Hematopoietic multipotent progenitor cell (in vitro differentiated cells): ENCODE measurements at places on chromosomes 4 and X.

DNA sequence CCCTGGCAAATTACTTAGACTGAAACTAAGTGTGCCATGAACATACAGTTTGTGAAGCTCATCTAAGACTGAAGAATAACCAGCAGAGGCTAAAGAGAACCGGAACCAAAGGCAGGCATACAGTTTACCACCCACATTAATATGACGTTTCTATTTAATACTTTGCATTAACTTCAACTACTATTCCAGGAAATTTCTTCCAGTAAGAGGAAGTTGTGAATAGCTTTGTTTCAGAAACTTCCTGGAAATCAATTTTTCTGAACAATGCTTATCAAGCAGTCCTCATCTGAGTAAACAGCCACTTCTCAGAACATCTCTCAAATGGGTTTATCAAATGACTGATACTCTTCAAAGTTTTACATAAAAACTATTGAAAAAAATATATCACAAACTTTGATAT, 252.7 kb downstream of the OPHN1 start:
- DNase-seq: no peak

DNA sequence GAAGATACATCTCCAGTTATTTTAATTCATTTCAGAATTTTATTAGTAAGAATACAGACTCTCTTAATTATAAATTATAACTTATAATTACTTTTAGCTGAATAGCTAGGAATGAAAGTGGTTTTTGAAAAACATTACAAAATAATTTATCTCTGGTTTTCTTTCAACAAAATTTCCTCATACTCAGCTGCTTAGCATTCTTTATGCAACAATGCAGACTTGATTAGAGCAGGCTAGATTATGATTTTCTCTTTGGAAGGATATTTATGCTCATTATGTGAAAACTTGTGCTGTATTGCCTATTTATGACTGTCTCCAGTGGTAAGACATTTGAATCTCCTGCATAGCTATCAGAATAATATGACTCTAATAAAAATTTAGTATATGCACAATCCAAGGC, 2023.7 kb downstream of the C4orf33 start:
- DNase-seq: no peak

DNA sequence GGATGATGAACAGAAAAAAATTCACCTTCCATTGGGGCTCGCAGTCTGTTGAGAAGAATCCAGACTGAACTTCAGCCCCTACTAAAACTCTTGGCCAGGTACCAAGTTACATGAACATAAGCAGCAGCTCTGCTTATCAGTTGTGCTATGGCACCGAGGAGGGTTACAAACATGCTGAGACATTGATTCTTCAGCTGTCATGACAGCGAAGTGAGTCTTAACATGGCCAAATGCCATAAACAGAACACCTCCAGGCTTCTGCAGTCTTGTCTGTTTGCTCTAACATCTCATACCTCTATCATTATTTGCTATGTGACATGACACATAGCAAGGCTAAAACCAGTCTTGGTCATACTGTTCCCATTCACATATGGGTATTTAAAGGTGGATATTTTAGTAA, 521.5 kb downstream of the GRID2 start:
- no peak for DNase-seq

- no peak for DNase-seq
Observed at GRCh38 chrX:119853444-119853843, 681 bp upstream of the UPF3B start.

- DNase-seq: no peak
Observed at GRCh38 chr4:39367166-39367565, 1.0 kb upstream of the RFC1 start.

DNA sequence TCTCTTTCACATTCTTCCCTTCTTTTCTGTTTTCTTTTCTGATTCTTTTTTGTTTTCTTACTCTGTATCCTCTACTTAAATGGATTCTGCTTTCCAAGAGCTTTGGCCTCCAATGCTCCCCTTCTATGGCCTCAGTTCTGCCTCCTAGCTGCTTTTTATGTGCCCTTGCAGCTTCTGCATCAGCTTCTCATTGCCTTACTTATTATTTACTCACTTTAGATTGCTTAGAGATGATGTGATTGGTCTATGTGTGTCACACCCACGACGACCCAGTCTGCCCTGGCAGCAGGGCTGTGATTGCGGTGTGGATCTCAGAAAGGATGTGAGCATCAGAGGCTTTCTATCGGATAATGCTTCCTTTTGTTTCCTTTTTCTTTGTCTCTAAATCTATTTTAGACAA, 71.8 kb upstream of the SMARCA5 start:
- no peak for DNase-seq

GRCh38 chr4:42412251-42412650, 15.0 kb downstream of the SHISA3 start:
- DNase-seq: no peak

DNA sequence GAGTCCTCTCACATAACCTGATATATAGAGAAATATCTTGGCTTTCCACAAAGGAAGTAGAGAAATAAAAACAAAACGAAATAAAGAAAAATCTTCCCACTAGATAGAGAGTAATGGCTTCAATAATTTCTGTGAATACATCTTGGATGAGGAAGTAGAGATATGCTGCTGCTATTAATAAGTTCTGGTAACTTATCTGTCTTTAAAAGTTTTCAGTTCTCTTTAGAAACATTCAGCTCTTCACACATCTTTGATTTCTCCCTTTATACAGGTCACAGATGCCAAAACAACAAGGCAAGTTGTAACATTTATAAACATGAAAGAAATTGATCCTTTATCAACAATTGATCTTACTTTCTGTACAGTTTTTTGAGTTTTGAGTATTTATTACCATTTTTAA, 615.8 kb downstream of the TRAM1L1 start:
- DNase-seq: no peak

GRCh38 chr4:186700746-186701145, 22.9 kb downstream of the FAT1 start:
- no peak for DNase-seq

- peak; percentile 35 for DNase-seq
Observed at GRCh38 chr4:8269535-8270417, at the start of gene HTRA3. Gene HTRA3, plus strand, starts transcription at chr4:8269754. Its CDS starts 215 bp downstream, at chr4:8269969.

DNA sequence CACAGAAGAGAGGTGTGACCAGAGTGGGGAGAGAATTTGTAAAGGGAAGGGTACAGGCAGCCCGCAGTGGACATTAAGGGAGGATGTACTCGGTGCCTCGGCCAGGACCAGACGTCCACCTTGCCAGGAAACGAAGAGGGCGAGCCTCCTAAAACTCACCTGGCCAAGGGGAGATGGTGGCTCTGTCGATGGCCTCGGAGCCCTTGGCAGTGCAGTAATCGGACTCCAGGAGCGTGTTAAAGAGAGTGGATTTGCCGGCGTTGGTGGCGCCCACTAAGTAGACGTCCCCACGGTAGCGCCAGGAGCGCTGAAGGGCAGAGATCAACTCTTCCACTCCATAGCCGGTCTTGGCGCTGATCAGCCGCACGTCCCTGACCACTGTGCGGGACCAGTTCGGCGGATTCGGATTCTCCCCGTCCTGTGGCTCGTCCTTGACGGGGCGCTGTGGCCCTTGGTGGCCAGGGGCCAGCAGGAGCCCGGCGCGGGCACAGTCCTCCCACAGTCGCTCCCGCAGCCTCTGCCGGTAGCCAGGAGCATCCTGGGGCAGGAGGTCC, 1.0 kb downstream of the NOA1 start:
- no peak for DNase-seq

DNA sequence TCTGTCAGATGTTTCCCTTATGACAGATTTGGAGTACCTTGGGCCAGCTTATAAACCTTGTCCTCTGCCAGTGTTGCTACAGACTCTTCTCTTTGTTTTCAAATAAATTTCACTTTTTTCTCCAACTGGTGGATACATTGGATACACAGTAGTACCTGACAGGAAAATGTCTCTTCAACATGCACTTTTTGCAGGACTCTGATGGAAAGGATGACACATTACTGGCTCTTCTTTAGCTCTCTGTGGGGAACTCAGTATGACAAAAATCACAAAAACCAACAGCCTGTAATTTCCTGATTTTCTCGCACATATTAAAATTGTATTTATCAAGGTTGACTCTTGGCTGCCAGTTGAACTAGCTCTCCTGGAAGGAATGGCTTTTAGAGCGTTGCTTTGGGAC, 61.3 kb upstream of the GIMD1 start:
- DNase-seq: no peak

DNA sequence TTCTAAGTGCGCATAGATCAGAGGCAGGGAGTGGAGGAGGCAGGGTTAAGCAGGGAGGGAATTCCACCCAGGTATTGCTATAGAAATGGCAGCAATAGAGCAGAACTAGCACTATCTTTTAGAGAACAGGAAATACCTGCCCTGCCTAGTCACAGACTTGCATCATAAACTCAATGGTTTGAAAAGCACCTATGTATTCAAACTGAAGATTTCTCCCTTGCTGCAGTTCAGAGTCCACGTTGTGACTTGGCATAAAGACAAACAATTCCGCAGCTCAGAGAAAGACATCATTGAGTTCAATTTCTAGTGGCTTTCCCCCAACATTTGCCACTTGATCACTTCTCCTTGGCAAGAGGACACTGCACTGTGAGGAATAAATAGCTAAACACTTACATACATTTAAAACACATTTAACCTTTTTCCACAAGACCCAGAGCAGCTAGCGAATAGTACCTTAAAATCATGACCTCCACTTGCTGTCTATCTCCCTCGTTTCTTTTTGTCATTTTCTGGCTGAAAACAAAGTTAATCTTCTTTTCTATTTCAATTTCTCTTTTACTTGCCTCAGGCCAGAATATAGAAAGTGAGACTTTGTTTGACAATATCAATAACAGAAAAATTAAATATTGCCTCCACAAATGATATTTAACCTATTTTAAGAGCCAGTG, 42.4 kb downstream of the SLC7A11 start:
- no peak for DNase-seq

- DNase-seq: no peak
Observed at GRCh38 chr4:79467246-79467932, 59.4 kb upstream of the GK2 start.

GRCh38 chr4:2357821-2358745, 60.4 kb downstream of the ZFYVE28 start:
- DNase-seq: no peak

GRCh38 chrX:108199041-108199440, 107.5 kb downstream of the ATG4A start:
- DNase-seq: no peak

- no peak for DNase-seq
Observed at GRCh38 chrX:10554612-10555270, 65.6 kb downstream of the MID1 start.

GRCh38 chr4:80161413-80162058, 35.8 kb upstream of the PRDM8 start:
- no peak for DNase-seq

DNA sequence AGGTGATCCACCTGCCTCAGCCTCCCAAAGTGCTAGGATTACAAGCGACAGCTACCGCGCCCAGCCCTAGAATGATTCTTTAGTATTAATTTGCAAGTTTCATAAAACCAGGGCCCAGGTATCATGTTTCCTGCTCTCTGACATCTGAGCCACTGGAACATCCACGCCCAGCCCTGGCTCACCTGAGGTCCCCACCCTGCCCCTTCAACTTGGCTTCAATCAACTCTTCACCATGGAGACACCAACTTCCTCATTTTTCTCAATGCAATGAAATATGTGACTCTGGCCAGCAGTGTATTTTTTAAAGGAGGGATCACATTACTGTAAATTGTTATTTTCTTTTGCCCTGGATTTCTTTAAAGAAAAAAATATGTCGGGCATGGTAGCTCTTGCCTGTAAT, 3.9 kb downstream of the PRSS12 start:
- DNase-seq: peak; percentile 9

GRCh38 chr4:38385093-38386004, 278.6 kb upstream of the KLF3 start:
- peak; percentile 27 for DNase-seq

DNA sequence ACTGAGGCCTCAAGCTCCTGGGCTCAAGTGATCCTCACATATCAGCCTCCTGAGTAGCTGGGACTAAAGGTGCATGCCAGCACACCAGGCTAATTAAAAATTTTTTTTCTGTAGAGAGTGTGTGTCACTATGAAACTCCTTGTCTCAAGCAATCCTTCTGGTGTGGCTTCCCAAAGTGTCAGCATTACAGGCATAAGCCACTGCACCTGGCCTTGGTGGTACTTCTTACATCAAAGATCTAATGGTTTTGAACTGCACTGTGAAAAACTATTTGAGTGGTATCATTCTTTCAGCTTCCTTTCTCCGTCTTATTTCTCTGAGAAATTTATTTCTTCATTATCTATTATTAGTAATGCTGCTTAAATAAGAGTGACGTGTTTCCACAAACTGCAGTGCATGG, 98.5 kb downstream of the UNC5C start:
- DNase-seq: no peak

GRCh38 chr4:57168982-57169381, 58.8 kb upstream of the IGFBP7 start:
- no peak for DNase-seq

- DNase-seq: no peak
Observed at GRCh38 chr4:111475001-111475400, 670.3 kb upstream of the FAM241A start.

GRCh38 chrX:35040871-35041270, 98.3 kb downstream of the FAM47B start:
- no peak for DNase-seq

DNA sequence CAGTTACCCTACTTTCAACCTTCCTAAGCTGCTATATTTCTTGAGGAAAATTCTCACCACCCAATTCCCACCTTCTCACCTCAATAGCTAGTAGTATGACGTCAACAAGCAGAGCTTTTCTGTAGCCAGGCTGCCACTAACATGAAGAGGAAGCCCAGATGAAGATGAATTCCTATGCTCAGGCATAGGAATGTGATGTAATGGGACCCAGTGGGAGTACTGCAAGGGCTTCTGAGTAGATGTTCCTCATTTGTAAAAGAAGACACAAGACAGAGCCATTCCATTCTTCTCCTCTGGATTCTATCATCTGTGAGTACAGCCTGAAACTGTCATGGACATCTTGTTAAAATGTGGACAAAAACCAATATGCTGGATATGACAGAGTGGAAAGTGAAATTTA, 81.6 kb upstream of the KLF3 start:
- no peak for DNase-seq

DNA sequence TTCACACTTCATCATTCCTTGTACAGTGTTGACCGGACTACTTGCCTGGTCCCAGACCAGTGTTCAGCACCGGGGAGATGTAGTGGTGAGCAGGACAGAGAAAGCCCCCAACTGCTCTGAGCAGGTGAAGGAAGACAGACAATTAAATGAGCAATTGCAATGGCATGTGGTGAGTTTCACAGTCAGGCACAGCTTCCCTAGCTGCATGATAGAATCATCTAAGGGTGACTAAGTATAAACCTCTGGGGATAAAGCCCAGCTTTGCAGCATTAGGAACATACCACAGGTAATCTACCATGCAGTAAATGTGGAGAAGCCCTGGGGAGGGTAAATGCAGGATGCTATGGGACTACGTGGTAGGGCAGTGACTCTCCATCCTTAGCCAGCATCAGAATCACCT, 47.8 kb downstream of the TMA16 start:
- no peak for DNase-seq

GRCh38 chr4:137659431-137659830, 127.1 kb upstream of the PCDH18 start:
- DNase-seq: no peak

- DNase-seq: no peak
Observed at GRCh38 chr4:105934386-105934785, 39.1 kb downstream of the NPNT start.
